ENCODE measurements at places on chromosomes 16 and 17.

GRCh38 chr17:40170325-40170724 lies 6.9 kb upstream of the RAPGEFL1 start:
- DNase-seq = no peak

- DNase-seq = no peak
Measured at GRCh38 chr16:67926181-67926750, 5.4 kb downstream of the CTRL start.

DNA sequence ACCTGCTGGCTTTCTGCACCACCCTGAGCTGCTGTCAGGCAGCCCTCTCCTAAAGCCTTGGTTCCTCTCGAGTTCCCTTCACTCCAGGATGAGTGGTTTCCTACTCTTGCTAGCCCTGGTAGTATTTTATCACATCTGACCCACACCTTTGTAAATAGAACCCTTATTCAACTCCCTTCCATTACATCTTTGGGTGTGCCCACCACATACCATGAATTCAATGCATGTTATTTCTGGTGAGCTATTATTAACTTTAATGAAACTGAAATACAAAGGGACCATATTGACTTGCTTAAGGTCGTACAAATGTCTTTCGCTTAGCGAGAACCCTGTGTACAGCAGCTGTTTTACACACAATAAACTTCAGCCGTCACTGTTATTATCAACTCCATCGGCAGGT lies 521.3 kb downstream of the GRIN2A start:
- no peak for DNase-seq

DNA sequence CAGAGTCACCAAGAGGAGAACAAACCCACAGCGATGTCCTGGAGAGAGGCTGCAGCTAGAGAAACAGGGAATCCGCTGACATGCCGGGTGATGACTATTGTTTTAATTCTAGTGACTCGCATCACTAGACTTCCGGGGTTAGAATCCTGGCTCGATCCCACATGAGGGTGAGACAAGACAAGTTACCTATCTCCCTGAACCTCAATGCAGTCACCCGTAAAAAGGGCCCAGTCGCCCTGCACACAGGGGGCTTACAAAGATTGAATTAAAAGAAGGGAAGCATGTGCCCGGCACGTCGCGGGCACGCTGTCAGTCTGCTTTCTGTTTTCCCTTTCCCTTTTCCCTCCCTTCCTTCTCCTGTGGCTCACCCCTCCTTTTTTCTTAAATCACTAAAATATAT lies 212.9 kb upstream of the FOXF1 start:
- no peak for DNase-seq

DNA sequence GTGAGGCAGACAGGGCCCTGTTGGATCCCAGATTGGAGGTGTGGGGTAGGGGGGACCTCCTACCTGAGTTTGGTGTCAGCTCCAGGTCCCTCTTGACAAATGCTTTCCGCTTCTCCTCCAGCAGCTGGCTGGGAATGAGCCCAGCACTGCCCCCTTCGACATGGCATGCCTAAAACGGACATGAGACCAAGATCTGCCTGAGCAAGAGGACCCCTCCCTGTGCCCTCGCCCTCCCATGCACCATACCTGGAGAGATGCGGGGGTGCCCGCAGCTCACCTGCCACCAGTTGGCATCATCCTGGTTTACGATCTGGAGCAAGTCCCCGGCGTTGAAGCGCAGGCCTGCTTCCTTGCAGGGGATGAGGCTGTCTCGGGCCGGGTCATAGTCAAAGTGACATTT lies 26.2 kb downstream of the MPP2 start:
- DNase-seq = no peak

- no peak for DNase-seq
Measured at GRCh38 chr17:79010304-79010646, 711 bp upstream of the CANT1 start.

DNA sequence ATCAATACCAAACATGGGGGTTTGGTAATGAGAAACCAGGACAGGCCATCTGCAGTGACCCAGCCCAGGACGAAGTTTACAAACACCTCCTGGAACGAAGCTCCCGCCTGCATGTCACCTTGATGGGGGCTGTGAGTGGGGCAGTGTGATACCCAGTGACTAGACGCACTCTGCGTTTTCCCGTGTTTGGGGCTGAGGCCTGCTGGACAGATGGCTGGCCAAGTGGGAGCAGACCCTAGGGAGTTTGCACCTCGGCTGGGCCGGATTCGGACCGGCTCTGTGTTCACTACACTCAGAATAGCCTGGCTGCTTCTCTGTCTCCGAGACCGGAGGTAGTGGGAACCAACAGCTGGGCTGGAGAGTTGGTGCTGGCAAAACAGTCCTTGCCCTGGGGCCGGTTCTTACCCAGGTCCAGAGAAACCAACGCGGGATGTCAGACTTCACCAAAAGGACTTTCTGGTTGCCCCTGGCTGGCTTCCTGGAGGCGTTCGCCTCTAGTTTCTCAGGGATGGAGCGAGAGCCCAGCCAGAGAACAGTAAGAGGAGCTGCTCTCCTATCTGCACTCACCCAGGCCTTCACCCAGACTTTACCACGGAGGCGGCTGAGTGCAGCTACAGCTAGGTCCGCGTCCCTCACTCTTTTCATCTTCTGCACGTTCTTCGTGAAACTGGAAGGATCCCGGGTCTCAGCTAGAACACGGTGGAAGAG lies 20.4 kb downstream of the CARHSP1 start:
- no peak for DNase-seq

DNA sequence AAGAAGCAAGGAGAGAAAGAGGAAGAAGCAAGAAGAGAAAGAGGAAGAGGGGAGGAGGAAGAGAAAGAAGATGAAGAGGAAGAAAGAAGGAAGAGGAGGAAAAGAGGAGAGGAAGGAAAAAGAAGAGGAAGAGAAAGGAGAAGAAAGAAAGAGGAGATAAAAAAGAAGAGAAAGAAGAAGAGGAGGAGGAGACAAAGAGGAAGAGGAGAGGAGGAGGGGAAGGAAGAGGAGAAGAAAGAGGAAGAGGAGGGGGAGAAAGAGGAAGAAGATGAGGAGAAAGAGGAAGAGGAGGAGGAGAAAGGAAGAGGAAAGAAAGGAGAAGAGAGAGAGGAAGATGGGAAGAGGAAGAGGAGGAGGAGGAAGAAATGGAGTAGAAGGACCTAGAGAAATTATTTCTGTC lies 80.4 kb downstream of the CDYL2 start:
- no peak for DNase-seq

DNA sequence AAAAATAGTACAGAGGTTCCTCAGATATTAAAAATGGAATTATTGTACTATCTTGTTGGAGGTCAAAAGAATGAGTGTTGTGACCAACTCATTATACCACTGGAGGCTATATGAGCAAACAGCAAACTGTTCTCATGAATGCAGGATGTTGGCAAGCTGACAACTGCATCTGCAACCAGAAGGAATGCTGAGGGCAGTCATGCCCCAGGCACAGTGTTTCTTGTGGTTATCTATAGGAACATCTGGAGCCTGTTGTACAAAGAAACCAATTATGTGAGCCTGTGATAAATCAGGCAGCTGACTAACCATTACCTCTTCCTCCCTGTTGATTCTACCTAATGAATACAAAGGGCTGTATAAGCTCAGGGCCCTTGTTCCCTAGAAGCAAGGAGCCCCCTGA lies 2057.1 kb downstream of the TP53TG3F start:
- DNase-seq = no peak

DNA sequence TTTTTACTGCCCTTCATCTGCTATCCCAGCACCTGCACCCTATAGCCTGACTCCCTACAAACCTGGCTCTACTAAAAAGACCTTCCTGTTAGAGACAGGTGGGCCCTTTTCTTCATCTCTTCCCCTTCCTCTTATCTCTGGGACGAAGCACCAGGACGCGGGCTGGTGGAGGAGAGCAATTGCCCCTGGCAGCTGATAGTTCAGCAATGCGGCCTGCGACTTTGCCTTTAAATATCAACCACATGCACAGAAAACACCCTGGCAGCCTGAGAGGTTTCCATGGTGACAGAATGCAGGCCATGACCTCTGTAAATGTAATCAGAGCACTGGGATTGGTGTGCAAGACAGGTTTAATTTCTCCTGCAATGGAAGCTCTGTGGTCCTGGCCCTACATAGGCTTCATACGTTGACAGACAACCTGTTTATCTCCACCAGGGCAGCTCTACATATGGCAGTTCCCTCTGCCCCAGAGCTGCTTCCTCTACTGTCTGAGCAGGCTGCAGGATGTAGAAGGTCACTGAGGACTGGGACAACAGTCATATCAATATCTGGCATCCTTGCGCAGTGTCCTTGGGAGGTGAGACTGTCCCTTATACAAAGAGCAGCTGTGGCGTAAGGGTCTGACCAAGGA lies 10.0 kb upstream of the SKAP1 start:
- DNase-seq = no peak

- no peak for DNase-seq
Measured at GRCh38 chr17:83054518-83055125, 24.8 kb upstream of the METRNL start.

DNA sequence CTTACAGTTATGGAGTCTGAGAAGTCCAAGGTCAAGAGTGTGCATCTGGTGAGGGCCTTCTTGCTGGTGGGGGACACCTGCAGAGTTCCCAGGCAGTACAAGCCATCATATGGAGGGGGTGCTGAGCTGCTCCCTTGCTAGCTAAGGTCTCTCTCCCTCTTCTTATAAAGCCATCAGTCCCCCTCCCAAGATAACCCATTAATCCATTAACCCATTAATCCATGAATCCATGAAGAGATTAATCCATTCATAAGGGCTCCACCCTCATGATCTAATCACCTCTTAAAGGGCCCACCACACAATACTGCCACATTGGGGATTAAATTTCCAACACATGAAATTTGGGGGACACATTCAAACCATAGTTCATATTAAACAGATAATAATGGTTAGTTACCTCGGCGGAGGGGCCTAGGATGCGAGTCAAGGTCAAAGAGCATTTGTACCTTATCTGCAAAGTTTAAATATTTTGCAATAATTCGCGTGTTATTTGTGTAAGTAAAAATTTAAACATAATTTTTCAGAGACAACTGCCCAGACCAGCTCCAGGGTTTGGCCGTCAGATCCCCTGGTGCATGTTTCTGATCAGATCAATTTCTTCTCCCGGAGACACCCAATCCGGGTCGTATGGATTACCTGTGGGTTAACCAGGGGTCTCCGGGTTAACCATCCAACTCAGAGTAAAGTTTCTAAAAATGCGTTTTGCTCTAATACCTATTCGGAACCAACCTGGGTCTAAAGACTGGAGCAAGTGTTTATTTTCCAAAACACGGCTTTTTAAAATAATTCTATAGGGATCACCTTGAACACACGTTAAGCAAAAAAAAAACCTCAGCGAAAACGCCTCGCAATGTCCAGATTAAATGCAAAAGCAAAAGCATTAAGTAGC lies 740 bp upstream of the POLR3E start:
- DNase-seq = no peak

- DNase-seq = no peak
Measured at GRCh38 chr16:31079342-31079944, 5.2 kb downstream of the ZNF646 start.

All from NK-92 treated with Interleukin-12 subunit alpha and Interleukin-12 subunit beta, amount 100 ng/mL, for 24 hours (cell line).